ENCODE measurements at places on chromosomes 4 and X.

DNA sequence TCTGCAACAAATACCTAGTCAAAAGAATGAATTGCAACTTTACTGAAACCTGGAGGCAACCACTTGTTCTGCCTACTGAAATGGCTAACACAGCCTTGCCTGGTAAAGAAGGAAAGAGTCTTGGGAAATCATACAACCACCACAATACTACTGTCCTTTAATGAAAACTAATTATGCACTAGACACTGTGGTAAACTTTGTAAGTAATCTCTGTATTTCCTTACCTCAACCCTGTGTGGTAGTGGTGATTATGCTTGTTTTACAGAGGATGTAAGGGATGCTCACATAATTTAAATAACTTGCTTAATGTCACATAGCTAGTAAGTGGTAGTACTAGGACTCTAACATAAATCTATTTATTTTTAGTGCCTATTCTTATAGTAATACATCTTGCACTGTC lies 44.7 kb downstream of the TMEM156 start:
- no peak for DNase-seq

- no peak for DNase-seq
These were observed 124.8 kb upstream of the SLIT2 start for GRCh38 chr4:20126906-20127305.

DNA sequence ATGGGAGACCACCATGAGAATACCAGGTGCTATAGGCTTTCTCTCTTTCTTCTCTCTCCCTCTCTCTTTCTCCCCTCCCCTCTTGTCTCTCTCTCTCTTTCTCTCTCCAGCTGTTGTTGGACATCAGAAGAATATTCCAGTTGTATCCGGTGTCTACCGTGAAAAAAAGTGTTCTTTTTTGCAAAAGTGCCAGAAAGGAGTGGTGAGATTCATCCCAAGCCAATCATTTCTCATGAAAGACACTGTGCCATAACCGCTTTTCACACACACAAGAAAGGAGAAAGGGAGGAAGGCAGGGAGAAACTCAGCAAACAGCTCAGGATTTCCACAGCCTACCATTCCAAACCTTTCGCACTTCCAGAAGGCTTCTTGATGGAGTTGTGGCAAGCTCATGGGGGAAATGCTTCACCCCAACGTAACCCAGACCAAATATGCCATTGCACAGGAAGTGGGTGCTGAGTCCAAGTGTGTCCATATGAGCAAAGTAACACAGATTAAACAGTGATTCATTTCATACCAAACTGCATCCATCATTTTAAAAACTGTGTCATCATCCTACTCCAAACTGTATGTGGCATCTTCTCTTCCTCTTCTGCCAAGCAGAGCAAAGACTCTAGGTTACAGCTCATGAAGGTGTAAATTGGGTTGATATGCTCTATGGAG lies 224.0 kb downstream of the APBB2 start:
- DNase-seq: no peak

GRCh38 chr4:41384992-41385391 lies 128.3 kb downstream of the UCHL1 start:
- no peak for DNase-seq

Measured in iPS-NIHi11 (cell line).